ENCODE measurements at places on chromosomes 12 and 14. TPM values are rescaled to one million over a fixed set of nuclear protein-coding genes. Genes with fewer than 3 reads are reported as not detected.
A peak's percentile ranks its signal among the peaks of the same experiment; 100 is the strongest.

DNA sequence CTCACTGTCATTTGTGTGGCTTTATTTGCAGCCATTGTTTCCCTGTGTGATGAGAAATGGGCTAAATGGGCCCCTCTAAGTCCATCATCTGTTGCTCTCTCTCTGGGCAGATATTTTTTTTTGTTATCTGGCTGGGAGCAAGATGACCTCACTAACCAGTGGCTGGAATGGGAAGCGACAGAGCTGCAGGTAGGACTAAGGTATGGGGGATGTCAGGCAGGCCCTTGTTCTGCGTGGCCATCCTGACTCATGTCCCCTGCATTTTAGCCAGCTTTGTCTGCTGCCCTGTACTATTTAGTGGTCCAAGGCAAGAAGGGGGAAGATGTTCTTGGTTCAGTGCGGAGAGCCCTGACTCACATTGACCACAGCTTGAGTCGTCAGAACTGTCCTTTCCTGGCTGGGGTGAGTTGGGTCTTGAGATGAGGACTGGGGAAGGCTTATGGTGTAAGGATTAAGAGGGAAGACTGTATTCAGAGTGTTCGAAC, 1.3 kb downstream of the MARS1 start:
- DNase-seq: no peak

GRCh38 chr14:55336162-55336561, 64.9 kb downstream of the FBXO34 start:
- DNase-seq: peak; percentile 26

- no peak for DNase-seq
Measured at GRCh38 chr12:5900076-5900475, 45.0 kb downstream of the ANO2 start.

DNA sequence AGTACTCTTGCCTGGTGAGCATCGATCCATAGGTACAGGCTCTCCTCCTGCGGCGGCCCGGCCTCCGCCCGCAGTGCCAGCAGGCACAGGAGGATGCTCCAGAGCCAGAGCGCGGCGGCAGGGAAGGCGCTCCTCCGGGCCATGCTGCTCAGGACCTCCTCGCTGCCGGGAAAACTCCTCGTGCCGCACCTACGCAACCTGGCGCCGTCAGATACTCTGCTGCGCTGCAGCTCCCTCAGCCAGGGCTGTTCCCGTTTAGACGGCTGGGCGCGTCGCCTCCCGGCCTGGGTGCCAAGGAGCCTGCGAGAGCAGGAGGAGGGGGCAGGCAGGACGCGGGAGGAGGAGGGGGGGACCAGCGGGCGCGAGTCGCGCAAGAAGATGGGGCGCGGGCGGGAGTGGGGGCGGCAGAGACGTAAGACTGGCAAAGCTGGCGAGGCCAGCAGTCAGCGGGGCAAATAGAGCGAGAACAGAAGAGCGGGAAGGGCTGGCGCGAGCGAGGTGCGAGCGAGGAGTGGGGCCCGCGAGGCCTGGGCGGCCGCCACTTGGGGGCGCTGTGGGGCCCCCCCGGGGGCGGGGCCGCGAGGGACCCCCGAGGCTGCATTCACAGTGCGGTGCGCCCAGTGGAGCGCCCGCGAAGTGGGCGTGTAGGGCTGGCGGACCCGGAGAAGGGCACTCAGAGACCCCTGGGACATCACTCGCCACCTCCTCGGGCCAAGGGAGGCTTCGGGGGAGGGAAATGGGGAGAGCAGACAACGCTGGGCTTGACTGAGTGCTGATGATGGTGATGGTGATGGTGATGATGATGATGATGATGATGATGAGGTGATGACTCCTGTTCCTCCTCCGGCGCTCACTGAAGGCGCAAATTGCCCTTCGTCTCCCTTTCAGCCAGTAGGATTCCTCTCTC, at the start of gene WIF1:
Gene WIF1 (minus strand): TSS at position 257 of the 907 bp plus-strand sequence. CDS start 114 bp downstream, at position 143.
- peak; percentile 28 for DNase-seq

DNA sequence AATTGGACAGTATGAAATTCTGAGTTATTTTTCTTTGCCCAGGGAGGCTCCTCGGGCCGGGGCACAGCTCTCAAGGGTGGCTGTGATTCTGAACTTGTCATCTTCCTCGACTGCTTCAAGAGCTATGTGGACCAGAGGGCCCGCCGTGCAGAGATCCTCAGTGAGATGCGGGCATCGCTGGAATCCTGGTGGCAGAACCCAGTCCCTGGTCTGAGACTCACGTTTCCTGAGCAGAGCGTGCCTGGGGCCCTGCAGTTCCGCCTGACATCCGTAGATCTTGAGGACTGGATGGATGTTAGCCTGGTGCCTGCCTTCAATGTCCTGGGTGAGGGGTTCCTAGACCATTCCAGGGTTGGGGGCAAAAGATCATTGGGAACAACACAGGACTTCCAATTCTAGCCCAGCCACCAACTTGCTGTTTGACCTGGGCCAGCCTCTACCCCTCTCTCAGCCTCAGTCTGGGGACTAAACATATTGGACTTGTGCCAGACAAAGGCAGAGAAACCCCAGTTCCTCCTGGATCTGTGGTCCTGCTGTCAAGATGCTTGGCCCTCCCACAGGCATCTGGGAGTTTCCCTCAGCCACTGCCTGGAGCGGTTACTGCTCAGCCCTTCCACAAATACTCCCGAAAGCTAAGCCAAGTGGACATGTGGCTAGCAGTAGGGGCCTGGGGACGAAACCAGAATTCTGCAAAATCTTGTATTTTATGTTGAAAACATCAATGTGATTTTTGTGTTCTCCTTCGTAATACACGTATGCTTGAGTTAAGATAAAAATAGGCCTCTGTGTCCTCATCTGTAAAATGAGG, 3.5 kb downstream of the OAS3 start:
- DNase-seq: no peak

- no peak for DNase-seq
Measured at GRCh38 chr12:1838994-1839365, 18.6 kb downstream of the LRTM2 start.

DNA sequence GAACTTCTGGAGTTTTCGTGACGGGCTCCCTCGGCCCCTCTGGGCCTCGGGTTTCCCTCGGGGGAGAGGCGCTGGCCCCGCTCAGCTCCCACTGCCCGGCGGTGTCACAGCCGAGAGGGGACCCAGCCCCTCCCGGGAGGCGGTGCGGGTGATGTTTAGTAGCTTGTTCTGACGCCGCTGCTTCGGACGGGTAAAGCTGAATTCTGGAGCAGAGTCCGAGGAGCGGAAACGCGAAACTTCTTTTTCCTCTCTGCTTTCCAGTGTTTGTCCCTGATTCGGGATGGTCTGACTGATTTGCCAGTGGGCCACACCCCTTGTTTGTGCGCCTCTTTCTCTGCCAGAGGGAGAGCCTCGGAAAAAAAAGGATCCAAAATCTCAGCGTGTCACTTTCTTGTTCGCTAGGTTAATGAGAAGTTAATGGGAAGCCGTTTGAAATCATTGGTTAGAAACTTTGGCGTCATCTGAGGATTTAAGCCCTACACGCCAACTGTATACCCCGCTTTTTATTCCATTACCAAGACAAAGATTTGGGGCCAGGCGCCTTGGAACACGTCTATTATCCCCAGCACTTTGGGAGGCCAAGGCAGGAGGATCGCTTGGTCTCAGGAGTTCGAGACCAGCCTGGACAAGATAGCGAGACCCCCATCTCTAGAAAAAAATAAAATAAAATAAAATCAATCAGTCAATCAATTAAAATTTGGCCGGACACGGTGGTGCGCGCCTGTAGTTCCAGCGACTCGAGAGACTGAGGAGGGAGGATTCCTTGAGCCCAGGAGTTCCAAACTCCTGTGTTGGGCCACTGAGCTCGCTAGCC, 756 bp downstream of the TULP3 start:
- no peak for DNase-seq

GRCh38 chr12:112978163-112979040, at the start of gene OAS2:
TSS of gene OAS2 (plus strand) at chr12:112978519. CDS start at chr12:112978609, 90 bp downstream.
- DNase-seq: peak; percentile 61

DNA sequence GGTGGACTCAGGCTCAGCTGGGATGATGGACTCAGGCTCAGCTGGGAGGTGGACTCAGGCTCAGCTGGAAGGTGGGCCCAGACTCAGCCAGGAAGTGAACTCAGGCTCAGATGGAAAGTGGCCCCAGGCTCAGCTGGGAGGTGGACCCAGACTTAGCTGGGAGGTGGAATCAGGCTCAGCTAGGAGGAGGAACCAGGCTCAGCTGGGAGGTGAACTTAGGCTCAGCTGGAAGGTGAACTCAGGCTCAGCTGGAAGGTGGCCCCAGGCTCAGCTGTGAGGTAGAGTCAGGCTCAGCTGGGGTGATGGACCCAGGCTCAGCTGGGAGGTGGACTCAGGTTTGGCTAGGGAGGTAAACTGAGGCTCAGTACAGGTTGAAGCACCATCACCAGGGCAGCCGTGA, 21.8 kb upstream of the C14orf180 start:
- DNase-seq: no peak

DNA sequence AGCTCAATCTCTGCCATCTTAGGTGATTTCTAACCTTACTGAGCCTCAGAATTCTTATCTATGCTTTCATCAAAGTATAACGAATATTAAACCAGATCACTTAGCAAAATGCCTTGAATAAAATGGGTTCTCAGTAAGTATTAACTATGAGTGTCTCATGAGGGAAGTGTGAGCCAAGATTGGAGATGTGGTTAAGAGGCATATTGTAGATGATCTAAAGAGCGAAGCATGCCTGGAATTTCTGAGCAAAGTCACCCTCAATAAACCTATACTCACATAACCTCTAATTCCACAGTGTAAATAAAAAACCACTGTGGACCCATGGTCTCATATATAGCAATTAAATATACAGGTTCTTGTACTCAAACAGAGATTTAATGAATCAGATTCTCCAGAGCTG, 193.1 kb upstream of the FSCB start:
- no peak for DNase-seq

STAB2 gene
- polyA plus RNA-seq: not detected

PLEKHD1 gene
- 0.05 TPM for polyA plus RNA-seq

KLRC4 gene
- polyA plus RNA-seq: not detected

KERA gene
- polyA plus RNA-seq: not detected

BICDL1 gene
- 1.6 TPM for polyA plus RNA-seq
